K562 (cell line): ENCODE measurements at places on chromosomes 4 and X. TPM values are rescaled to one million over a fixed set of nuclear protein-coding genes. Genes with fewer than 3 reads are reported as not detected.

The PAGE1 gene
- total RNA-seq: 77.5 and 80.2 TPM in 2 replicates

- H3K4me3 ChIP-seq: no peak overlapping the region
- DNase-seq: no peak
- no peak overlapping the region for H3K27ac ChIP-seq
- H3K4me1 ChIP-seq: no peaks in the 10 kb centered on the region
- H3K36me3 ChIP-seq: no peaks in the 10 kb centered on the region
These were observed 68.0 kb upstream of the ZNF157 start for GRCh38 chrX:47302396-47302795.

GRCh38 chr4:77488882-77489281 lies 116.7 kb upstream of the CXCL13 start:
- H3K4me1 ChIP-seq: no peaks in the 10 kb centered on the region
- no peak overlapping the region for H3K4me3 ChIP-seq
- H3K27me3 ChIP-seq: no peaks in the 10 kb centered on the region
- no peak overlapping the region for H3K27ac ChIP-seq

DNA sequence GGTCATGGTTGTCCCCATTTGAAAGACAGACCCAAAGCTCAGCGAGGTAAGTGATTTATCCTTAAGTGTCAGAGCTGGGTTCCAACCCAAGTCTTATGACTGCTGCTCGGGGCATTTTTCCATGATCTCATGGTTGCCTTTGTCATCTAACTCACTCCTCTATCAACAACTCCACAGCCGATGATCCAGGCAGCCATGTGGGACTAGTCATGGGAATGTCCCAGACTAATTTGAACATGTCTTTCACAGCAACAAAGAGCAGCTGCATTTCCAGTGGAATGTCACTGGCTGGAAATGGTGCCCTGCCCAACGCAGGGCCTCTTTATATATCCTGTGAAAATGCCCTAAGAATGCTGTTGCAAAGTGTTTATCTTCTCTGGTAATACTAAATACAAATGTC lies 284.8 kb upstream of the PPARGC1A start:
- no peaks in the 10 kb centered on the region for H3K36me3 ChIP-seq
- no peaks in the 10 kb centered on the region for H3K4me1 ChIP-seq
- no peak for DNase-seq
- H3K27ac ChIP-seq: no peak overlapping the region
- H3K27me3 ChIP-seq: no peaks in the 10 kb centered on the region

DNA sequence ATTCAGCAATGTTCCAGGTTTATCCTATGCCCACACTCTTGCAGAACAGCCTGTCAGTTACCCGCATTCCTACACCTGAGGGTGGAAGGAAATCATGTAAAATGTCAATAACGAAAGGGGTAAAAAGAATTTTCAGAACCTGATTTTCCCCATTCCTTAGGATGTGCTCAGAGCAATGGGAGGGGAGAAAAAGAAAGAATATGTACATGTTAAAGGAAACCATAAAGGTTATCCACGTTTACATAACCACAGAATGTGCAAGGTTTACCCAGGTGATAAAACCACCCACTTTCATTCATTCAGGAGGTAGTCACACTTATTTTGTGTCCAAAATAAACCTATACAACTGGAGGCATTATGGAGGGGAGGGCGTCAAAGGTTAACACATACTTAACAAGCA lies 335.5 kb downstream of the ZNF674 start:
- no peak for DNase-seq
- no peaks in the 10 kb centered on the region for H3K4me1 ChIP-seq
- no peaks in the 10 kb centered on the region for H3K27me3 ChIP-seq
- no peaks in the 10 kb centered on the region for H3K36me3 ChIP-seq
- no peak overlapping the region for H3K27ac ChIP-seq

The ADH6 gene
- total RNA-seq: not detected in 2 replicates

The MAN2B2 gene
- 8.5 and 8.8 TPM in 2 replicates for total RNA-seq

- no peak for DNase-seq
- no peak overlapping the region for H3K4me3 ChIP-seq
- no peaks in the 10 kb centered on the region for H3K27me3 ChIP-seq
- H3K4me1 ChIP-seq: no peaks in the 10 kb centered on the region
- no peak overlapping the region for H3K27ac ChIP-seq
These were observed 25.7 kb downstream of the RNF128 start for GRCh38 chrX:106752101-106752678.

DNA sequence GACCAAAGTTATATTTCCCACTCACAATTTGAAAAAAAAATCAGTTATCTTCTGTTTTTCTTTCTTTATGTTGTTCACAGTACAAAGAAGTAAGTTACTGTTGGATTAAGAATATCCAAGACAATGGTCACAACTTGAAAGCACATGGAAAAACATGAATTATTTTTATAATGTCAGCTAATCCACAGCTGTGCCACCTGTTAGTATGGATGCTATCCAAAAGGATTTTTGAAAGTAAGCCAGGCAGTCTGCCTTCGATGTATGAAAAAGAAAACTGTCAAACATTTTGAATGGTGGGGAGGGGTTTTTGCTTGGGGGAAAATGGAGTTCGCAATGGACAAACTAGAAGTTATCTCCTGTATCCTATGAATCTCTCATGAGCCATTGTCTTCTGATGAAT lies 6.2 kb downstream of the GPM6A start:
- no peak for DNase-seq
- no peaks in the 10 kb centered on the region for H3K4me1 ChIP-seq
- H3K36me3 ChIP-seq: no peaks in the 10 kb centered on the region
- no peaks in the 10 kb centered on the region for H3K27me3 ChIP-seq
- no peak overlapping the region for H3K27ac ChIP-seq
- no peak overlapping the region for H3K4me3 ChIP-seq

GRCh38 chr4:166195101-166195500 lies 322.1 kb downstream of the TLL1 start:
- no peak overlapping the region for H3K4me3 ChIP-seq
- no peaks in the 10 kb centered on the region for H3K4me1 ChIP-seq
- no peaks in the 10 kb centered on the region for H3K27me3 ChIP-seq
- H3K36me3 ChIP-seq: no peaks in the 10 kb centered on the region

- no peak for DNase-seq
- no peaks in the 10 kb centered on the region for H3K36me3 ChIP-seq
- H3K27ac ChIP-seq: no peak overlapping the region
- H3K4me3 ChIP-seq: no peak overlapping the region
- H3K27me3 ChIP-seq: no peaks in the 10 kb centered on the region
These were observed 100.7 kb upstream of the GRPR start for GRCh38 chrX:16022580-16023200.

- H3K4me1 ChIP-seq: peaks cover 32% of the 10 kb centered on the region
- no peak for DNase-seq
These were observed 20.0 kb downstream of the FAM53A start for GRCh38 chr4:1664141-1664540.

DNA sequence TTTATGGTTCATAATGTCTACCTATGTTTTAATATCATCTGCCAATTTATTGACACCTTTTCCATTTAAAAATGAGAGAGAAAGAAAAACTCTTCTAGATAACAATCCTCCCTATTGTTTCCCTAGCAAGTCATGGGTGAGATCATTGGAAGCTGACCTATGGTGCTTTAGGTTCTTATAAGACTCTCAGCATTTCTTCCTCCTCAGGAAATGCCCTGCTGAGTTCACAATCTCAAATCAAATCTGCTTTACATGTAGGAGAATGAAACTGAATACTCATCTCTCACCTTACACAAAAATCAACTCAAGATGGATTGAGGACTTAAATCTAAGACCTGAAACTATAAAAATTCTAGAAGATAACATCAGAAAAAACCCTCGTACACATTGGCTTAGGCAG lies 267.4 kb downstream of the RAPGEF2 start:
- H3K4me1 ChIP-seq: no peaks in the 10 kb centered on the region
- H3K4me3 ChIP-seq: no peak overlapping the region
- H3K27me3 ChIP-seq: peaks cover 17% of the 10 kb centered on the region
- no peak overlapping the region for H3K27ac ChIP-seq

The MAGED4 gene
- total RNA-seq: not detected in 2 replicates

DNA sequence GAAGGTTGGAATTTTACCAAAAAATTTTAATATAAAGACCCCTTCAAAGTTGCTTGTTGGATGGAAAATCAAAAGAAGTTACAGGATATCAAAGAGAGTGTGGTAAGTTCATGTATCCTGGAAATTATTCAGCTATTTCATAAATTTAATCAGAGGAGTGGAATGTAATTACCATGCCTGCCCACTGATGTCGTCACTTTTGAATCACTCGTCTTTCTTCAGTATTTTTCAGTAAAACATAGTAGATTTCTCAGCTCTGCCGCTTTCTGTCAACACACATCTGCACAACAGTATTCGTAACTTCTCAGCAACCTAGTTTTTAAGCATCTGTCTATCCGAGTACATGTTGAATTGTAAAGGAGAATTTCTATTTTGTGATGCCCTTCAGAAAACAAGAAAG lies 2163.0 kb upstream of the AGA start:
- H3K27ac ChIP-seq: no peak overlapping the region
- H3K4me3 ChIP-seq: no peak overlapping the region
- no peaks in the 10 kb centered on the region for H3K36me3 ChIP-seq
- H3K4me1 ChIP-seq: no peaks in the 10 kb centered on the region
- no peaks in the 10 kb centered on the region for H3K27me3 ChIP-seq

DNA sequence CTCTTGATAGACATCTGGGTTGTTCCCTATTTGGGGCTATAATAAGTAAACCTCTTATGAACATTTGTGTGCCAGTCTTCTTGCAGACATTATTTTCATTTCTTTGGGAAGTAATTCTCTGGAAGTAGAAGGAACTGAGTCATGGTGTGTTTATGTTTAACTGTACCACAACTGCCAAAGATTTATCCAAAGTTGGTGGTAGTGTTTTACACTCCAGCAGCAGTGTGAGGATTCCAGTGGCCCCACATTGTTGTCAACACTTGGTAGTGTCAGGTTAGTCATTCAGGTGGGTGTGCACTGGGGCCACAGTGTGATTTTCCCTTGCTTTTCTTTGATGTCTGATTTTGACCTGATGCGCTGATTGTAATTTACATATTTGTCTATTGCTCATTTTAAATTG lies 5.0 kb upstream of the UVSSA start:
- peaks cover 4% of the 10 kb centered on the region; the same call in 1 of the 3 replicates for H3K4me1 ChIP-seq
- no peak overlapping the region for H3K4me3 ChIP-seq
- peaks cover 45% of the 10 kb centered on the region; the same call in 2 of the 3 replicates for H3K36me3 ChIP-seq
- no peak for DNase-seq
- H3K27me3 ChIP-seq: no peaks in the 10 kb centered on the region
- H3K27ac ChIP-seq: no peak overlapping the region

- no peaks in the 10 kb centered on the region for H3K4me1 ChIP-seq
- DNase-seq: no peak
- H3K27ac ChIP-seq: no peak overlapping the region
These were observed 180.8 kb downstream of the SPRY1 start for GRCh38 chr4:123577225-123577906.

DNA sequence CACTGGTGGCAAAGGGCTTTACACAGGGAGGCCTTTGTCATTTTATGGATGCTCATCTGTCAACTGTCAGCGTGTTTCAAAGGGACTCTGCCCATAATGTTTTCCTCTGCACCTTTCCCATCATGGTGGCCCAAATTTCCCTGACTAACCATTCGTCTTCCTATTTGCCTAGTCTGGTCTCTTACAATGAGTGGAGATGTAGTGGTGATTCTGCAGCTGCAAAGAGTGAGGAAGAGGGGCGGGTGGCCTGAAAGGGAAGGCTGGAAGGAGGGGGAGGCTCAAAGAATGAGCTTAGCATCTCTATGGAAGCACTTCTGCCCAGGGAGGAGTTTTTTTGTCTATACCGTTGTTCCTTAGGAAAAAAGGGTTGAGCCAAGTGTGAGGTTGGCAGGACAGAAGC lies 447.5 kb downstream of the NKX6-1 start:
- no peak for DNase-seq
- H3K4me3 ChIP-seq: no peak overlapping the region
- no peaks in the 10 kb centered on the region; the same call in 2 of the 3 replicates for H3K36me3 ChIP-seq
- no peaks in the 10 kb centered on the region for H3K27me3 ChIP-seq
- H3K27ac ChIP-seq: no peak overlapping the region
- H3K4me1 ChIP-seq: no peaks in the 10 kb centered on the region

- no peak for DNase-seq
- no peaks in the 10 kb centered on the region for H3K27me3 ChIP-seq
- peaks cover 64% of the 10 kb centered on the region; the same call in 2 of the 3 replicates for H3K36me3 ChIP-seq
- no peak overlapping the region for H3K27ac ChIP-seq
These were observed 13.3 kb downstream of the RNF4 start for GRCh38 chr4:2482192-2482591.

The PFKFB1 gene
- total RNA-seq: 0.24 TPM in 1 of 2 replicates, not detected in the other

DNA sequence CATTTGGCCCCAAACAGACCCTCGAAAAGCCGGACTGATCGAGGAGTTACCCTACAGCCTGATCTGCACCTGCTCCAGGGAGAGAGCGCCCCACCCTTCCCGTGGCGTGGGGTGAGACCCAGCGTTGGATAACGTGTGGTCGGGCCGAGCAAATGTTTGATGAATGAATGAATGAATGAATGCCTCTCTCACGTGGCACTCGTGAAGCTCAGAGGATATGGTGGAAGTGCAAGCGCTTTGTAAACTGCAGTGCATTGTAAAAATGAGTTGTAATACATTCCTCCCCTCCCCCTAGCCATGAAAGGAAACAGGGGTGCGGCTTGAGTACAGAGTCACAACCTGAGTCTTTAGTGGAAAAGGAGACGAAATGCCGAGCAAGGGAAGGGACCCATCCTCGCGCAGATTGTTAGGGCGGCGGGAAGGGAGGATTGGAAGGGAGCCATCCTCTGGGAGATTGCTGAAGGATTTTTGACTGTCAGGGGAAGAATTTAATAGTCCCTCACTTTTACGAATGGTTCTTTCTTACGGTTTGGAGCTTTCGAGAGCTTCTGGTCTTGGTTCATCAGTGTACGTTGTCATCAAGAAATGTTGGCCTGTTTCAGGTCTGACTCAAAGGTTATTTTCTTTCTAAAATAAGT lies 772 bp upstream of the FBXW7 start:
- DNase-seq: no peak
- H3K27ac ChIP-seq: peak overlapping the region; percentile 93
- no peaks in the 10 kb centered on the region for H3K27me3 ChIP-seq
- peaks cover 18% of the 10 kb centered on the region; the same call in 2 of the 3 replicates for H3K36me3 ChIP-seq

DNA sequence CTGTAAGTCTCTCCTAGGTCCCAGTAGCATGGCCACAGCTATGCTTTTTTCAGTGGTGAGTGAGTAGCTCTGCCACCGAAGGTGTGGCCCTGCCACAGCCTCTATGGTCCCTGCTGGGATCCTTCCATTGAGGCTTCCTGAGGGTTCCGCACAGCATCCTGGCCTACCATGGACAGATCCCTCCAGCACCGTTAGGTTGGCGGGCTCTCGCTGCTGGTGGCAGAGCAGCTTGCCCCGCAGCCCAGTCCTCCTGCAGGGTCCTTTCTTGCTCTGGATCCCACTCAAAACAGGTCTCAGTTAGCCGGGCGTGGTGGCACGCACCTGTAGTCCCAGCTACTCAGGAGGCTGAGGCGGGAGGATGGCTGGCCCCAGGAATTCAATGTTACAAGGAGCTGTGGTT lies 2.4 kb upstream of the PDZD4 start:
- H3K4me1 ChIP-seq: no peaks in the 10 kb centered on the region
- no peak overlapping the region for H3K4me3 ChIP-seq
- peaks cover 46% of the 10 kb centered on the region for H3K27me3 ChIP-seq
- H3K27ac ChIP-seq: no peak overlapping the region
- no peak for DNase-seq

- H3K4me3 ChIP-seq: no peak overlapping the region
- H3K27me3 ChIP-seq: no peaks in the 10 kb centered on the region
These were observed 246.9 kb upstream of the GPC4 start for GRCh38 chrX:133661962-133662839.
